ENCODE measurements at places on chromosomes 6 and 20. TPM values are rescaled to one million over a fixed set of nuclear protein-coding genes. Genes with fewer than 3 reads are reported as not detected.

GRCh38 chr6:38587766-38588362 lies 51.9 kb downstream of the BTBD9 start:
- DNase-seq, result no peak
- no peaks in the 10 kb centered on the region for H3K27me3 ChIP-seq
- no peak overlapping the region for H3K27ac ChIP-seq
- H3K4me3 ChIP-seq, result no peak overlapping the region
- peaks cover 5% of the 10 kb centered on the region for H3K4me1 ChIP-seq
- peaks cover 5% of the 10 kb centered on the region for H3K36me3 ChIP-seq

DNA sequence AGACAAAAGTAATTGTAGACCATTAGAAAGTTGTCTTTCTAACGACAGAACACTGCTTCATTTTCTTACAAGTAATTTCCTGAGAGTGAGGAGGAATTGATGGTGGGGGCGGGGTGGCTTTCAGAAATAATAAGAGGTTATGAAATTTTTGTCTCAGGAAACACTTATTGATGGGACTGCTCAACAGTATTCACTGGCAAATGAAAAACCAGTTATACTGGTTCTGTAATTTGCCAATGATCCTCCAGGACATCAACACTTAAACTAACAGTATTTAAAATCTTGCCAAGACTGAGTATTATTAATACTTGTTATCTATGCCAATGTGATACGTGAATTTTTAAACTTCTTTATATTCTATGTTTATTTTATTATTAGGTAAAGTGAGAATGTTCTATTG lies 41.8 kb upstream of the FUT9 start:
- no peak for DNase-seq
- H3K27ac ChIP-seq, result no peak overlapping the region
- no peak overlapping the region for H3K4me3 ChIP-seq
- H3K27me3 ChIP-seq, result no peaks in the 10 kb centered on the region
- H3K4me1 ChIP-seq, result no peaks in the 10 kb centered on the region

DNA sequence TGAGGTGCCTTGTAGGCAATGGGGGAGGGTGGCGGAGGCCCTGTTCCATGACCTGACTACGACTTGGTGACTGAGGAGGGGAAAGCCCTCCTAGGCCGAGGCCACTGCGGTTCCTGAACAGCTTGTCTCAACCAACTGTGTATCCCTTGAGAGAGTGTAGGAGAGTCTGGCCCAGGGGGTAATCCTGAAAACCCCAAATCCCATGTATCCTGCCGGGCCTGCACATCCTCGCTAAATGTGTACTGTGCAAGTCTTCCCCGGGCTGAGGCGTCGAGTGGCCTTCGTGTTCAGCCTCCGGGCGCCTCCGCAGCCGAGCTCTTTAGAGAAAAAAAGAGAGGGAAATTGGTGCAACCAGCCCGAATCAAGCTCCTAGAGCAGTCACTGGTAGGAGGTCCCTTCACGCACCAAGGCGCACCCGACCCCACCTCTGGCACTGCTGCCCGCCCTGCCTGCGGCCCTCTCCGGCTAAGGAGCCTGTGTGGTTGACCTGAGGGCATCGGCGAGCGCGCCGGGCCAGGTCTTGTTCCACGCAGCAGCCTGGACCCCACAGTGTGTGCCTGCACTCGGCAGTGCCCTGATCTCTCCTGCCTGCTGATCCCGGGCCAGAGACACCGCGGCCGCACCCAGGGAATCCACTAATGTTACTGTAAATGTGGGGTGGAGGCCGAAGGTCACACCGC lies 7.3 kb downstream of the SIM1 start:
- no peak overlapping the region for H3K4me3 ChIP-seq
- peaks cover 21% of the 10 kb centered on the region for H3K36me3 ChIP-seq

- peaks cover 8% of the 10 kb centered on the region for H3K27me3 ChIP-seq
- H3K4me3 ChIP-seq, result no peak overlapping the region
- H3K4me1 ChIP-seq, result no peaks in the 10 kb centered on the region
- H3K27ac ChIP-seq, result no peak overlapping the region
- no peak for DNase-seq
Measured at GRCh38 chr20:38277691-38278090, 17.2 kb upstream of the KIAA1755 start.

DNA sequence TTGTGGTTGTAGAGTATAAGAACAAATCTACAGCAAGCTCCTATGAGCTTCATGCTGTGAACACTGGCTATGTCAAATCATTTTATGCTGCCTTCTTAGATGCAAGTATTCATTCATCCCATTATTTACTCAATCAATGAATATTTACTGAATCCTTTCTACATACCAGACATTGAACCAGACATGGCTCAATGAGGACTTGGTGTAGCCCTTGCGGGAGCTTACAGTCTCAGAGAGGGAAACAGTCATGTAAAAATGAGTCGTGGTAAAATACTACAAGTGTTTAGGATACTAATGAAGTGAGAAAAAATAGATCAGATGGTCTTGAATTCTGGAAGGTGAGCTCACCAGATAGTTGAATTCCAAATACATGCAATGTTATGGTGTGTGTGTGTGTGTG lies 44.8 kb upstream of the ENPP1 start:
- H3K36me3 ChIP-seq, result no peaks in the 10 kb centered on the region
- H3K4me3 ChIP-seq, result no peak overlapping the region
- peaks cover 24% of the 10 kb centered on the region for H3K27me3 ChIP-seq
- no peaks in the 10 kb centered on the region for H3K4me1 ChIP-seq

The AGER gene
- total RNA-seq, result 9.6 TPM
